ENCODE measurements at places on chromosomes 13 and 19.

GRCh38 chr19:5154799-5155426, 185.7 kb downstream of the PTPRS start:
- no peak for DNase-seq

DNA sequence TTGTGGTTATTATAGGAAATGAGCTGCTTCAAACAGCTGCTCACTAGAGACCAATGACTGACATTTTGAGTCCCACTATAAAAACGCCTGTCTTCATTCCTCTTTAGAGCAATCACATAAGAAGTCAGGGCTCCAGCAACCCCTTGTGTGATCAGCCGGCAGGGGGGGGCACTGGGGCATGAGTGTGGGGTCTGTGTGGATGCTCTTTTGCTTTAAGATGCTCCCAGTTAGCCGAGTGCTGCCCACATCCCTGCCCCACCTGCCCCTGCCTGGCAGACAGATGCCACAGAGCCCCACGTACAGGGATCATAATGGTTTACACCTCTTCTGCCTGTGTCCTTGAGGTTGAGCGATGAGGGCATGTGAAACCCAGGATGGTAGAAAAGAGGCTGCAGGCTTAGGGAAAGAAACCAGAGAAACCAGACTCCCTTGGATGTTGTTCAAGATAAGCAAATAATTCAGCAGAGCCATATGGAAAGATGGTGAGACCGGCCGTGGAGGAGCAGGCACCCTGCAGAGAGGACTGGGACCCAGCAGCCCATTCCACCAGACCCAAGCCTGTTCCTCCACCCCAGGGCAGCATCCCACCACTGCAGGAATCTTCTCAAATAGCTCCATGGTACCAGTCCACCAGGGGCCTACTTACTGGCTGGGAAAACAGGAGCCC, 55.4 kb downstream of the CHST8 start:
- no peak for DNase-seq

DNA sequence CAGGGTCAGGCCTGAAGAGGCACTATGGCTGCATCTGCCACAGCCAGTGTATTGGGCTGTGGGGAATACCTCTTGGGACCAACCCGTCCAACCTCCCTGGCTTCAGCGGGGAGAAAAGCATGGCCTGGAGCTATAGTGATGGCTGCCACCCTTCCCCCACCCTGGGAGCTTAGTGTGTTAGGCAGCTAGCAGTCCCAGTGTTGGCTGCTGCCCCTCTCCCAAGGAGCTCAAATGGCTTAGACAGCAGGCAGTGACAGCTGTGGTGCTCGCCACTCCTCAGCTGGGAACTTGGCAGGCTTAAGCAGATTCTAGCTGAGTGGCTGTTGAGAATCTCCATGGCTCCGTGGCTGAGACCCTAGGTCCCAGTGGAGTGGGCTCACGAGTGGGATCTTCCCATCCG, 19.7 kb downstream of the ACOD1 start:
- no peak for DNase-seq

GRCh38 chr19:40693150-40693788, 2.8 kb upstream of the NUMBL start:
- no peak for DNase-seq

GRCh38 chr19:12126707-12127106, 13.4 kb downstream of the ZNF20 start:
- DNase-seq = no peak

GRCh38 chr13:91406619-91407018, 8.2 kb downstream of the GPC5 start:
- no peak for DNase-seq
